ENCODE measurements at places on chromosomes 1 and 21.

DNA sequence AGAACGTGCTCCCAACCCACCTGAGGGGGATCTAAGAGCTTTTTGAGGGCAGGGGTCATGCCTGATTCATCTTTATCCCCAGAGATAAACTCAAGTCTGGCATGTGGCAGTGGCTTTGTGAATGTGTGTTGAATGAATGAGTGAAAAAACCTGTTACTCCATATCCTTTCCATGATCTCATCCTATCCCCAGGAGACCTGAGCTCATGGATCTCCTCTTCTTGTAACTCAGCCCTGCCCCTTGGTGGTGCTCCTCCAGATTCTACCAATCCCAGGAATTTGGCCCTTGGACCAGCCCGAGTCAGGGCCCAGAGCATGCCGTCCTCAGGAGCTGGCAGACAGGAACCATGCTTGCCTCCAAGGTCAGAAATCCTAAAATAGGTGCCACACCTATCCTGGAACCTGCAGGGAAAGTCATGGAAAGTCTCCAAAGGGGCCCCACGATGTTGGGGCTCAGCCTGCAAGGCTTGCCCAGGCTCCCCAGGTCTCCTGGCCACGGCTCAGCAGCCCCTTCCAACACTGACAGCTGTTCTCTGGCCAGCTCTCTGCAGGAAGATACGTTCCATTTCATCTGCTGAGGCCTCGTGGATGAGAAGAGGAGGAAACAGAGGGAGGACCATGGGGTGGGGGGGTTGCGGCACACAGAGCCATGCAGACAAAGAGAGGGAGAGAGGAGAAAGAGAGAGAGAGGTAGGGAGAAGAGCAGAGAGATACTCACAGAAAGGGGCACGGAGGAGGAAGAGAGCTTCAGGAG lies 214.6 kb downstream of the TRABD2B start:
- DNase-seq: no peak

DNA sequence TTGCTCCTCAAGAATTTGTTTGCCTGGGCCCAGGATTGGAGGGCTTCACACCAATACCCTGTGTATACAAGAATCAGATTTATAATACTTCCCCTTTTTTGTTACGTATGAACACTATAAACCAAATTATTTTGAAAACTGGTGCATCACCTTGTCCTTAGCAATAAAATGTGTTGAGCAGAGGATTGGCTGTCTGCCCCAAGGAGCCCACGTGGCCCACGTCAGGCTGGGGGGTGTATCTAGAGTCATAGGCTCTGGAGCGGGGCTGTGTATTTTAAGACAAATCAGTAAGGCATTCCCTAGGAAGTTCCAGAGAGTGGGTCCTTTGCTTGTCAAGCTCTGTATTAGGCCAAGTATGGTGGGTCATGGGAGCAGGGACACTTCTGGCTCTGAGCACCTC lies 2.0 kb upstream of the ST3GAL3 start:
- no peak for DNase-seq

DNA sequence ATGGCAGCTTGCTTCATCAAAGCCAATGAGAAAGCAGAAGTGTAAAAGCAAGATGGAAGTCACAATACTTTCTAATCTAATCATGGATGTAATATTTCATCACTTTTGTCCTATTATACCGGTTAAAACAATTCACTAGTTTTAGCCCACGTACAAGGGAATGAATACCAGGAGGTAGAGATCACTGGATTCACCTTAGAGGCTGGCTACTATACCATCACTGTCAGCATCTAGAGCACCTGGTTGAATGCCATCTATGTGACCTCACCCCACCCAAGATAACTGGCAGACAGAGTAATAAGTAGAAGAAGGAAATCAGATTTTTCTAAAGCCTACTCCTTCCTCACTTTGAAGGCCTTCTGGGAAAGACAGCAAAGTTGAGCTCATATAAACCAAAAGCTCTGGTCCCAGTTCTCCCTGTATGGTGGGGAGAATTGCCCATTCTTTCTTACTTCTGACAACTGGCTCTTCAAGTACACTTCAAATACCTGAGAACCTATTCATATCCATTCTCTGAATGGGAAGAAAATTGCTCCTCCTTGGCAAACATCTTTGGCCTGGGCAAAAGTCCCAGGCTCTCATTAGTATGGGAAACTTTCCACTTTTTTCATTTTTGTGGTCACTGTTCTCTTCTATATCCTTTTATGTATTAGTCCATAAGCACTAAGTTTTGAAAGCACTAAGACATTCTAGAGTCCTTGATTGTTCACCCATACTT lies 24.8 kb downstream of the HSD3B1 start:
- no peak for DNase-seq

DNA sequence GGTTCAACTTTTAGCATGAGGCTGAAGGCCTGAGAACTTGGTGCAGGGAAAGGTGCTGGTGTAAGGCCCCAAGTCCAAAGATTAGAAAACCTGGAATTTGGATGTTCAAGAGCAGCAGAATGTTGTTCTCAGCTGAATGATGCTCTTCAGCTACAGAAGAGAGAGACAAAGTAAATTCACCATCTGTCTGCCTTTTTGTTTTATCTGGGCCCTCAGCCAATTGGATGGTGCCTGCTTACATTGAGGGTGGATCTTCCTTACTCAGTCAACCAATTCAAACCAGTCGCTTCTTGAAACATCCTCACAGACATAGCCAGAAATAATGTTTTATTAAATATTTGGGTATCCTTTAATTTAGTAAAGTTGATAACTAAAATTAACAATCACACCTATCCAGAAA lies 748.2 kb upstream of the ADAMTS5 start:
- no peak for DNase-seq

- no peak for DNase-seq
These were observed 442.3 kb downstream of the GPATCH2 start for GRCh38 chr1:217188280-217189237.

DNA sequence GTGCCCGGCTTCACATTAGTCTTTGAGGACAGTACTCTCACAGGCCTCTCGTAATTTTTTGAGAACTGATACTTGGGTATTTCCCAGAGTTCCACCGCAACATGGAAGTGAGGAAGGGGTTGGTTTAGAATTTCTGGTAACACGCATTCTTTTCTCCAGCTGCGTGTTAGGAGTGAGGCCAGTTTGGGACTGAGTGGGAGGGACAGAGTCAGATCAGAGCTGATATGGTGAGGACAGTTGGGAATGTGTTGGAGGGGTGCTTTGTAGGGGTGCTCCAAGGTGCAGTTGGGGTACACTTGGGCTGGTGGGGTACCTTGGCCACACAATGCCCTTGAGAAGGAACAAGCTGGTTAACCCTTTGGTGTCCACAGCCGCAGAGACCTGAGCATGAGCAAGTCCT lies 6.7 kb downstream of the FBXO6 start:
- no peak for DNase-seq

- no peak for DNase-seq
These were observed 18.6 kb upstream of the LRIF1 start for GRCh38 chr1:110982320-110982719.

DNA sequence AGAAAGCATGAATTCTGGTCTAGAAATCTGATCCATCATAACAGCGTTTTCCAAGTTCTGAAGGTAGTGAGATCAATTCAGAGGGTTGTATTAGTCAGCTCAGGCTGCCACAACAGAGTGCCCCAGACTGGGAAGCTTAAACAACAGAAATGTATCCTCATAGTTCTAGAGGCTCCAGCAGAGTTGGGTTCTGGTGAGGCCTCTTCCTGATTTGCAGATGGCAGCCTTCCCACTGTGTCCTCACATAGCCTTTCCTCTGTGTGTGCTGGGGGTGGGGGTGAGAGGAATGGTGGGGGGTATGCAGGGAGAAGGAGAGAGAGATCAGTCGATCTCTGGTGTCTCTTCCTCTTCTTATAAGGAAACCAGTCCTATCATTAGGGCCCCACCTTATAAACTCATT lies 15.1 kb downstream of the ZBTB8B start:
- no peak for DNase-seq

- no peak for DNase-seq
These were observed 209.9 kb downstream of the BARHL2 start for GRCh38 chr1:90507173-90507572.

- no peak for DNase-seq
These were observed 78.2 kb downstream of the PGBD5 start for GRCh38 chr1:230347896-230348295.

DNA sequence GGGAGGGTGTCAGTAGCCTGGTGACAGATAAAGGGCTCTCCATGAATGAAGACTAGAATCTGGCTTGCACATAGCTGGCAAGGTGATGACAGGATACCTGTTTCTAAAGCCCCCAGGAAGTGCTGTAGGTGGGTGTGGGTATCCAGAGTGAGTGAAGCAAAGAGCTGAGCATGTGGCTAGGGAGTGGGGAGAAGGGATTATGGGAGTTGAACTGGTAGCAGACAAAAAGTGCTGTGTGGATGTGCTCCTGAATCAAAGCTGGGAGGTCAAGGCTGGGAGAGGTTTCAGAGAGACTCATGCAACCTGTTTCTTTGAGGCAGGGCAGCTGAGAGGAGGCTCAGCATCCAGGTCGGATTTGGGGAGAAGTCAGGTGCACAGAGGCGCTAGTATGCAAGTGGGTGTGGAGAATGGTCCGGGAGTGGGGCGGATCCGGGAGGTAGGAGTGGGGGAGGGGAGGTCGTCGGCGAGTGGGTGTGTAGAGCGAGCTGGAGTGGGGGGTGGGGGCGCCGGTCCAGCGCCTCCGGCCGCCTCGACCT lies 600 bp downstream of the ASTN1 start:
- no peak for DNase-seq

GRCh38 chr1:147771226-147772125 lies 11.1 kb upstream of the GJA5 start:
- no peak for DNase-seq

All from activated T-cell treated with anti-CD3 and anti-CD28 coated beads, Interleukin-2, amount 50 U/mL, for 72 hours (primary cell).